ENCODE measurements at places on chromosomes 11 and 22.
A peak's percentile ranks its signal among the peaks of the same experiment; 100 is the strongest.

- DNase-seq, result no peak
These were observed 53.4 kb upstream of the SCUBE2 start for GRCh38 chr11:9144828-9145227.

DNA sequence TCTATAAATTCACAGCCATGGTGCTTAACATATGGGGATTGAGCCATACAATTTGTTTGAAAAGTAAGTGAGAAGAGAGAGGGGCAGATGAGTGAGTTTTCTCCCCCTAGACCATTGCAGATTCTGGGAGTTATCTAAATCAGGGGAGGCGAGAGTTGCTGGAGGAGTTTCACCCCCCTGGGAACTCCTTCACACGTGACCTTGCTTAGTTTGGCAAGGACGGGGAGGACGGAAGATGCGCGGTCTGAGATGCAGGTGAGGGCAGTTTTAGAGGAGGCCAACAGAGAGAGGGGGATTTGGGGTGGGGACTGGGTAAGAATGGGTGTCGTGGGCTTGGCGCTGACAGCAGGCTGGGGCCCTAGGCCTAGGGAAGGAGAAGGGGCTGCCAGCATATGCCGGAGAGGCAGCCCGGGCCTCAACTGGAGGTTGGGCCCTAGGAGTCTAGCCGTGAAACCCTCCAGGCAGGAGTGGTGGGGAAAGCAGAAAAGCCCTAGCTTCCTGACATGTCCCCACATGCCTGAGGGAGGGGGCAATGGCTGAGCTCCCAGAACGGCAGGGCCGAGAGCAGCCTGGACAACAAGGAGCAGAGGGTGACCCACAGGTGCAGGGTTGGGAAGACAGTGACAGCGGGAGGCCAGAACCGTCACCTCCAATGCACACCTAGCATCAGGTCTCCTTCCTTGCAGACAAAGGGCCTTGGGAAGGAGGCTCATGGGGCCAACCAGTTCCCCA, 63.9 kb downstream of the ELFN2 start:
- DNase-seq, result no peak

- no peak for DNase-seq
These were observed 89.3 kb downstream of the PRR5L start for GRCh38 chr11:36385121-36385970.

DNA sequence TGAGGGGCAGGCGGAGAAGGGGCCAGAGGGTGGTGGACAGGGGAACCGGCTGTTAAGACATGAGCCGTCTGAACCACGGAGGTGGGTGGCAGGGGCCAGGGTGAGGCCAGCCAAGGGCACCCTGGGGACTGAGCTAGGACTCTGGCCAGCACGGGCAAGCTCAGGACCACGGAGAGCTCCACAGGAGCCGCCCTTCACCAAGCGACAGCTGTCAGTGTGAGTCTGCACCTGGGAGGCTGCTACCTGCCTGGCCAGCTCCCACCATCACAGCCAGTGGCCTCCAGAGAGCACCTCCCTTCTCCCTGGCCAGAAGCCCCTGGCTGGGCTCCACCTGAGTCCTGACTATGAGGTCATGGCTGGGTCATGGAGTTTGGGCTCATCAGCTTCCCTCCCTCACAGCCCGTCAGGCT, 21.6 kb downstream of the MGAT3 start:
- no peak for DNase-seq

DNA sequence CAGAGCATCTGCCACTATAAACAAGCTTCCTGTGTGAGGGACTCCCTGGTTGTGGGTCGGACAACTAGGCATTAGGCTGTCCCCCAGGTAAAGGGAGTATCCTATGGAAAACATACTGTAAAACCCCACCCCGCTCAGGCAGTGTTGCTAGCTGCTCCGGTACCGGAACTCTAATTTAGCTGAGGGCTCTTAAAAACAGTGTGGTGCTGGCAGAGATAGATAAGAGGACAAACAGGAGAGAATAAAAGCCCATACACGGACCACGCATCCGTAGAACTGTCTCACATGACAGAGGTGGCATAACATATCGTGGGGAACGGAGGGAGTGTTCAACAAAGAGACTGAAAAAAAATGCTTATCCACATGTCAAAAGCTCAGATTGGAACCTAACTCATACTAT, 3.4 kb upstream of the MOGAT2 start:
- DNase-seq, result no peak

DNA sequence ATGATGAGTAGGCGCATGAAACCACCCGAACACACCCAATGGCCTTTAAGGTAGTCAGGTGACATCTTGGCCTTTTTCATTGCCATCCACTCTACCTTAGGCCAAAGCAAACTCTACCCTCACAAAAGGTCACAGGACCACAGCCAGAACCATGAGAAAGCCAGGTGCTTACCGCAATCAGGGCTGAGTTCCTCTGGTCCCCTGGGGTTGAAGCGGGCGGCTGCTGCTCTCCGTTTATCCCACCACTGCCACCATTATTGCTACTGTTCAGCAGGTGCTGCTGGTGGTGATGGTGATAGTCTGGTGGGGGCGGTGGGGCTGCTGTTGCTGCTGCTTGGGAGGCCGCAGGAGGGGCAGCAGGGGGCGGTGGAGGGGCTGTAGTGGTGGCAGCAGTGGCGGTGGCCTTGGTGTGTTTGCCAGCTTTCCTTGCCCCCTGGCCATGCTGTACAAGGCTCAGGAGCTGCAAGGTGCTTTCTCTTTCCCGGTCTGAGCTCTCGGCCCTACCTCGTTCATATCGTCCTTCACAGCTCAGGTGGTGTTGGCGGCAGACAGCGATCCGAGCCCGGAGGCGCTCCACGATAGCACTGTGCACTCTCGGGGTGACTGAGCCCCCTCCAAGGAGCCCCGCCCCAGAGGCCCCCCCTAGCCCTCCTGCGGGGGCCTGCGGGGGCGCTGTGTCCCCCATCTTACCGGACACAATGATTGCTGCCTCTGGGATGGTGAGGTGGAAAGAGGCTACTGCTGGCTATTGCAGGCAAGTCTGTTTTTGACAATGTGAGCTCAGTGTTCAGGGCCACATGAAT, 1.6 kb downstream of the MAML2 start:
- peak; percentile 64 for DNase-seq

DNA sequence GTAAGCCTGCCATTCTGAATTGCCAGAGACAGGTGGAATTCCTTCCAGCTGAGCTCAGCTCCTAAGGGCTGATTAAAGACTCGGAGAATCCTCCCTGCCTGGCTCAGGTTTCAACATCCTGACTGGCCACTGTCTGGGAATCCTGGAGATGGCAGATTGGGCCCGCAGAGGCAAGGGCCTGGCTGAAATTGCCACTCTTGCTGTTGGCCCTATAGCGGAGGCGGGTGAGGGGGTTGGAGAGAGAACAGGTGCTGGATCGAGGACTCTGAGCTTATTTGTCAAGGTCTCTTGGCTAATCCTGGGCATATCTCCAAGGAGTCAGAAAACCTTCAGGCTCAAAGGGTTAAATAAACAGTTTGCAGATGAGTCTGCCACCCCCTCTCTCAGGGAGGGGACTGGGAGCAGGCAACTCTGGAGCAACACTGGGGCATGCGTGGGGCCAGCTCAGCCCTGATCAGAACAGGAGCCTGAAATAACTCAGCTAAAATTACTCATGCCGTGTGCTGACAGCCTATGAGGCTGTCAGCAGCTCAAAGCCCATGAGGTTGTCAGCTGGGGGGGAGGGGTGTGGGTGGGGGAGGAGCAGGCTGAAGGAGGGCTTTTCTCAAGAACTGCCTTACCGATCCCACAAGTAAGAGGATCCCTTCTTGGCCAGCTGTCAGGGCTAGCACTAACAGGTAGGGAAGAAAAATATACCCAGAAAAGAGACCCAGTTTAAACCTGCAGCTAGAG, 14.7 kb upstream of the MFRP start:
- peak; percentile 68 for DNase-seq

DNA sequence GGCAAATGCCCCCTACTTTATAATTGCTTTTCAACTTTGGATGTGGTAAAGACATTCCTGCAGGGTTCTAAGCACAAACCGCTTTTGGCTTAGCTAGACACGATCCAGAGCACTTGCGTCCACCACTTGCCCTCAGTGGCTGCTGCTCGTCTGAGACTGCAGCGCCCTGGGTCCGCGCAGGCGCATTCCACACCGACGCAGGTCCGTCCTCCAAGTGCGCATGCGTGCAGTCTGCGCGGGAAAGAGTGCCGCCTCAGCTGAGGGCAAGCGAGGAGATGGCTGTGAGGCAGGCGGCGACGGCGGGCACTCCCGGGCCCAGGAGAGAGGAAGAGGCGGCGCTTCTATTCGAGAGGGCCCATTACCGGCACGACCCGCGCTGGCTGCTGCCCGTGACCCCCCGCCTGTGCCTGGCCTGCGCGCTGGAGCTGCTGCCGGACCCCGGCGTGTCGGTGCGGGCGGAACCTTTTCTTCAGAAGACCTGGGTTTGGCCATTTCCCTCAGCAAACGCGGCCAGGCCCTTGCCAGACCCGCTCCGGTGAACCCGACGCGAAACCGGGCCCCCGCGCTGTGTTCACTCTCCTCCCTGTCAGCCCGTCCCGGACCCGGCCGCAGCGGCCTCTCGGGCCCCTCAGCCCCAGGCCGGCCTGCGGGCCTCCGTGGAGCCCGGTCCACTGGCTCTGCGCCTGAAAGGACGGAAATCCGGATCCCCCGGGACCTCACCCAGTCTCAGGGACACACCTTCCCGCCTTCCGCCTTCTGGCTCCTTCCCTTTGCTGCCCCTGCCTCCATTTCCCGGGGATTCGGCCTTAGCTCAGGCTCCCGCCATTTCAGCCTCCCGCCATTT, at the start of gene MEI1:
Gene MEI1, plus strand, starts transcription at position 240 of the 844 bp plus-strand sequence. Its CDS starts 36 bp downstream, at position 276.
- peak; percentile 96 for DNase-seq

- DNase-seq, result no peak
These were observed 25.0 kb downstream of the P2RY2 start for GRCh38 chr11:73243093-73243485.

GRCh38 chr22:38886333-38886732, 14.3 kb upstream of the CBX6 start:
- DNase-seq, result no peak

- DNase-seq, result no peak
These were observed 195.0 kb downstream of the KIF18A start for GRCh38 chr11:27912916-27913315.

DNA sequence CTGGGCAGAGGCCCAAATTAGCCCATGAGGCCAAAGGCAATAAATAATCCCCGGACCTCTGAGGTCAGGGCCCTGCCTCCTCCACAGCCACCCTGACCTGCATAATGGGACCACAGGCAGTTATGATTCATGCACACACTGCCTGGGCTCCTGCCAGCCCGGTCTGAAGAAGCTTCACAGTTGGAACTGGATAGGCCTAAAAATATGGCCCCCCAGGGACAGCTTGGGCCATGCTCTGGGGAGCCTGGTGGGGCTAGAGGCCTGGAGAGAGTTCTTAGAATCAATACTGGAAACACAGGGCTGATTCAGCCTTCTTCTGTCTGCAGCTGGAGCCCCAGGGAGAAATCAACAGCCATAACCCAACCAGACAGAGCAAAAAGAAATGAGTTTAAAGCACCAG, 112.8 kb upstream of the CADM1 start:
- DNase-seq, result peak; percentile 77

GRCh38 chr11:112694813-112695212, 266.4 kb upstream of the NCAM1 start:
- no peak for DNase-seq

All from AG08395 (cell line).